ENCODE measurements at places on chromosomes 1 and 21. TPM values are rescaled to one million over a fixed set of nuclear protein-coding genes. Genes with fewer than 3 reads are reported as not detected.

The OR2T29 gene
- not detected for total RNA-seq

The TMEM82 gene
- total RNA-seq = not detected

The RPF1 gene
- total RNA-seq = 45.2 TPM

The CFHR5 gene
- not detected for total RNA-seq

The SPRR5 gene
- not detected for total RNA-seq

The AGTRAP gene
- 104 TPM for total RNA-seq

The KIF26B gene
- 15.9 TPM for total RNA-seq

Measured in myometrial cell (primary cell).